ENCODE measurements at places on chromosomes 13 and 19.

DNA sequence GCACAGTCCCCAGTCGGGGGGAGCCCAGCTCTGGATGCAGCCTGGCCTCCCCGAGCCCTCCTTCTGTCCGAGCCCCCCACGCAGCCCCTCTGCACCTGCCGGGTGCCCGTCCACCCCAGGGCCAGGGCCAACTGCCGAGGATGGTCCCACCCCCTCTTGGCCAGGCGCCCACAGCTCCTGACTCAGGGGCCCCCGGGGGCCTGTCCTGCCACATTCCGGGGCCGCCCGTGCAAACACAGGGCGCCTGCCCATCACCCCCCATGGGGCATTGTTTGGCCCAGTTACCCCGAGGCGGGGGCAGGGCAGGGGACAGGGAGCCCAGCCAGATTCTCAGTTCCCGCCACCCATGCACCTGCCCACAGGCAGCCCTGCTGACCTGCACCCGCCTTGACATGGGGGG, 5.3 kb upstream of the TCF3 start:
- no peak for DNase-seq

- peak; percentile 83 for DNase-seq
Measured at GRCh38 chr19:38142176-38143035, 81.6 kb downstream of the DPF1 start.

DNA sequence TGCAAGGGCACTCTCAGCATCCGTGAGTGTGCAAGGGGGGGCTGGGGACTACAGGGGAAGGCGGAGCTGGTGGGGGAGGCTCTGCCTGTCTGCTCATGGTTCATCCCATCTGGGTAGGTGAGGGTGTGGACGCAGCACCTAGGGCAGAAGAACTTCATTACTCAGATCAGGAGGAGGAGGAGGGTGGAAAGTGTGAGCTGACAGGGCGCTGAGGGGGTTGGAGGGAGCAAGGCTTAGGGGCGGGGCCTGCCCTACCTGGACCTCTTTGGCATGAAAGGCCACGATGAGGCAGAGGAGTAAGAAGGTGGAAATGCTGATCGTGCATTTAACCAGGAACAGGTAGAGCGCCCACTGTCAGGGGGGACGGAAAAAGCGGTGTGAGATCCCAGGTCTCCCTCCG, 4.5 kb downstream of the KCNN4 start:
- DNase-seq, result no peak

- DNase-seq, result no peak
Measured at GRCh38 chr13:19158006-19158405, 23.6 kb downstream of the TUBA3C start.

DNA sequence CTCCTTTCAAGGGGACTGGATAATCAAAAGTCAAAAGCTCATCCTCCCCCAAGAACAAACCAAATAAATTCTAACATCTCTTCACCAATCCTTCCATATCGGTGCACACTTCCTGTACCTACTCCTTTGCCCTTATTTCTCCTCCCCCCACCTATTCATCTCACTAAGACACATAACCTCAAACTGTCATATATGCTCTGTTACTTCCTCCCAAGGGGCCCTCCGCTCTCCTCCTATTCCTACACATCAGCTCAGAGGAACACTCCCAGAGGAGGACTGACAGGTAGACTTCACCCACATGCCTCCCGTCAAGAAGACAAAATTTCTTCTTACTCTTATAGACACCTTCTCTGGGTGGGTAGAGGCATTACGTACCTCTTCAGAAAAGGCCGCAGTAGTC, 48.1 kb downstream of the ZNF93 start:
- no peak for DNase-seq

DNA sequence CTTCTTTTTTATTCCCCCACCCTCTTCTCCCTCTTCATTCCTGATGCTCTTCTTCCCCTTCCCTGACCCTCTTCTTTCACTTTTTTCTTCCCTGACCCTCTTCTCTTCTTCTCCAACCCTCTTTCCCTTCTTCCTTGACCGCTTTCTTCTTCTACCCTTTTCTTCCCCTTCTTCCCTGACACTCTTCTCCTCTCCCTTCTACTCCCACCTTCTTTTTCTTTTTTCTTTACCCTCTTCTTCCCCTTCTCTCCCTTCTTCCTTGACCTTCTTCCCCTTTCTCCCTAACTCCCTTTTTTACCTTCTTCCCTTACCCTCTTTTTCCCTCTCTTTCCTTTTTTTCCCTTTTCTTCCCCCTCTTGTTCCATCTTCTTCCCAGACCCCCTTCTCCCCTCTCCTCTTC, 931.3 kb downstream of the UQCRFS1 start:
- DNase-seq, result no peak

DNA sequence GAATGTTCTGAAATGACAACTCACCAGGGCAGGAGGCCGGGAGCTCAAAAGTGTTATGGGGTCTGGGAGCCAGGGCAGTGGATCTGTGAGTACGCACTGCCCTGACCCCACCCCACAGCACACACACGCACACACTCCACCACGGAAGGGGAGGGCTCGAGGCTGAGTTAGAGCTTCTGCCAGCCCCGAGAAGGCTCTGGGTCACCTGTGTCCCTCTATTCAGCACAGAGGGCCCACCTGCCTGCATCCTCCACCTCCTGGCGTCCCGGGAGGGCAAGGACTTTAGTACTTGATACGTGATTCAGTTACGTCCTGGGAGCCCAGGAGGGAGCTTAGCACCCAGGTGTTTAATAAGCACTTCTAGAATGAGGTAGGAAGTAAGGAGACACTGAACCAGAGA, 190.0 kb upstream of the GPR12 start:
- DNase-seq, result no peak

DNA sequence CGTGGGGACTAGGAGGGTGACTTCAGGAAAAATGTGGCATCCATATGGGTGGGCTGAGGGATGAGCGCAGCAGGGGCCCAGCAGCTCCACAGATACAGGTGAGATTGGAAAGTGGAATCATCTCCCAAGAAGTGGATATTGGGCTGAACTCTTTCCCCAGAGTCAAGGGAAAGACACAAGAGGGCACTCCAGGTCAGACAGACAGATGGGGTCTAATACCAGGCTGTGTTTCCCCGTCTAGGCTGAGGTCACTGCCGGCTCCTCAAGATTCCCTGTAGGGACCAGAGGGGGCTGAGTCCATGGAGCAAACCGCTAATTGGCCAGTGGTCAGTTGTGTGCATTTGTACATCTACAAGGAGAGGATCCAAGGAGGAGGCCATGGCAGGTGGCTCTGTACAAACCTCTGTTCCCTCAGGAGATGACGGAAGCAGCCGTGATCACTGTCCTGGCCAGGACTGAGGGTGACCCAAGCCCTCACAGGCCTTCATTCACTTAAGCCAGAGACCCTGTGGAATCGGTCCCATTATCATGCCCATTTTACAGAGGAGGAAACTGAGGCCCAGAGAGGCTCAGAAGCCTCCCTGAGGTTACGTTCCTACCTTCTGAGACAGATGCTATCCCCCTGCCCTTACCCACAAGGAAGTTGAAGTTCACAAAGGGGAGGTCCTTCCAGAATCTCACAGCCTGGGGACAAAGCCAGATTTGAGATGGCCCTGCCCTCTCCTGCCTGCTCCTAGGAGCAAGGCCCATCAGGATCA, 14.9 kb upstream of the IGLON5 start:
- peak; percentile 33 for DNase-seq

DNA sequence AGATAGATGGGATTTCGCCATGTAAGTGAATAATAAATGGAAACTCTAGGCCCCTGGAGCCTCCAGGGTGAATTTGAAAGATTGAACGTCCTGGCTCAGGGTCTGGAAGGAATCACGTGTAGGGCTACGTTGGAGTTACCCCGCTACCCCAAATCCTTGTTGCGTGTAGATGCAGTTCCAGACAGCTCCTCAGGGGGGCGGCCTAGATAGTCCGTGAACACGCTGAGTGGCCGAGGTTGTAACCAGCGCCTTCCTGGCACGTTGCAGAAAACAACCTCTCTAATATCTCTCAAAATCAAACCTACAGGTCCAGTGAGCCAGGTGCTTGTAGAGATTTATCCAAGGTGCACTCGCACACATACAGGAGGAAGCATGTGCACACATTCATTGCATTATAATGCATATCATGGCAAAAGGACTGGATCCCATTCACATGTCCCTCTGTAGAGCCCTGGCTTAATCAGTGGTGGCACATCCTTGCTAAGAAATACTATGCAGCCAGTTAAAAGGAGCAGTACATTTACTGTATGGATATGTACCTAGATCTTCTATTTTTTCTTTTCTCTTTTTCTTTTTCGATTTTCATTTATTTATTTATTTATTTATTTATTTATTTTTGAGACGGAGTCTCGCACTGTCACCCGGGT, 2.5 kb upstream of the KEAP1 start:
- DNase-seq, result peak; percentile 83

DNA sequence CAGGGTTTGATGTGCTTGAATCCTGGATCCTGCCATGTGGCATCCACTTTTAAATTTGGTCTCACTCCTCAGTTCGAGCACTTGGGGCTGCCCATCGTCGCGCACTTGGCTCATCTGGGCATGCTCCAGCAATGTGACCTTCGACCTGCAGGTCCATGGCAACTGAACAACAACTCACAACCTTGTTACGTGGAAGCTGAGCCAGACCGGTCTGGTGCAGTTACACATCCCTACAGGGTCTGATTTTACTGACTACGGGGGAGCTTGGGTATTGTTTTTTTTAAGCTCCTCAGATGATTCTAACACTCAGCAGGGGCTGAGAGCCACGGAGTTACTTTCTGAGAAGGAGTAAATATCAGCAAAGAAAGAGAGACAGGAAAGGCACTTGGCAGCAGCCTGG, 769.6 kb downstream of the UQCRFS1 start:
- peak; percentile 21 for DNase-seq

DNA sequence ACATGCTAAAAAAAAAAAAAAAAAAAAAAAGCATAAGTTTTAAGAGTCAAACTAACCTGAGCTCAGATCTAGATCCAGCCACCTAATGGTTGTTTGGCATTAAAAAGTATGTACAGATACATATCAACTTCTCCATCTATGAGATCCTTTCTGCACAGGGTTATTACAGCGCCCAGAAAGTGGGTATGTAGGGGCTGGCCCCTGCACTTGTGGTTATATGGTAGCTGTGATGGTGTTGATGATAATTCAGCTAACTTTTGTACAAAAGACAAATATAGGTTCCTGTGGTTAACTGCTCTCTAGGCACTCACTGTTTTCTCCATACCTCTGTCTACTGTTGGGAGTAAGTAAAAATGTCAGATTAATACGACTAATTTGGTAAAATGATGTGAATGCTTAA, 81.7 kb downstream of the TNFRSF19 start:
- DNase-seq, result no peak

DNA sequence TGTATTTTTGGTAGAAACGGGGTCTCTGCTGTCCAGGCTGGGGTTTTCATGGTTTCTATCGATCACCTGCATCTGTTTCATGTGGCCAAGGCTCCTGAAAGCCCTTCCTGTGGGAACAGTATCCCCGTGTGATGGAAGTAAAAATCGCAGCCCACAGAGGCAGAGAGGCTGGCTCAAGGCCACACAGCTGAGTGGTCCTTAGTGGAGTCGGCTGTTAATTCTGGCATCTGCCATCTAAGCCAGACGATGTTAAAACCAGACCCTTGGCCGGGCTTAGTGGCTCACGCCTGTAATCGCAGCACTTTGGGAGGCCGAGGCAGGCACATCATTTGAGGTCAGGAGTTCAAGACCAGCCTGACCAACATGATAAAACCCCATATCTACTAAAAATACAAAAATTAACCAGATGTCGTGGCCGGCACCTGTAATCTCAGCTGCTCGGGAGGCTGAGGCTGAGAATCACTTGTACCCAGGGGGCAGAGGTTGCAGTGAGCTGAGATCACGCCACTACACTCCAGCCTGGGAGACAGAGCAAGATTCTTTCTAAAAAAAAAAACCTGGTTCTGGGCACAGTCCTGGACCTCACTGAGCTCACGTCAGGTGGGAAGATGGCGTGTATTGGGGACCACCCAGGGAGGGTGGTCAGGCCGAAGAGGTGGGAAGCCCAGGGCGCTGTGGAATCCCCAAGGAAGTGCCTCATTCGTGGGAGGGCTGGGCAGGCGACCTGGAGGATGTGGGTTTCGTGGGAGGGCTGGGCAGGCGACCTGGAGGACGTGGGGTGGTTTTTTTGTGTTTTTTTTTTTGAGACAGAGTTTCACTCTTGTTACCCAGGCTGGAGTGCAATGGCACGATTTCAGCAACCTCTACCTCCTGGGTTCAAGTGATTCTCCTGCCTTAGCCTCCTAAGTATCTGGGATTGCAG, 18.5 kb upstream of the MISP start:
- no peak for DNase-seq

GRCh38 chr19:42246143-42246921, 3.9 kb upstream of the GSK3A start:
- DNase-seq, result peak; percentile 80

- no peak for DNase-seq
Measured at GRCh38 chr13:67063036-67063435, 167.1 kb downstream of the PCDH9 start.

GRCh38 chr19:37719111-37719926, at the start of gene ZNF607:
TSS of gene ZNF607 (minus strand) at chr19:37719761. CDS start at chr19:37711618, 8,143 bp downstream.
- DNase-seq, result peak; percentile 97

- DNase-seq, result no peak
Measured at GRCh38 chr13:41467425-41467945, 10.1 kb downstream of the RGCC start.

DNA sequence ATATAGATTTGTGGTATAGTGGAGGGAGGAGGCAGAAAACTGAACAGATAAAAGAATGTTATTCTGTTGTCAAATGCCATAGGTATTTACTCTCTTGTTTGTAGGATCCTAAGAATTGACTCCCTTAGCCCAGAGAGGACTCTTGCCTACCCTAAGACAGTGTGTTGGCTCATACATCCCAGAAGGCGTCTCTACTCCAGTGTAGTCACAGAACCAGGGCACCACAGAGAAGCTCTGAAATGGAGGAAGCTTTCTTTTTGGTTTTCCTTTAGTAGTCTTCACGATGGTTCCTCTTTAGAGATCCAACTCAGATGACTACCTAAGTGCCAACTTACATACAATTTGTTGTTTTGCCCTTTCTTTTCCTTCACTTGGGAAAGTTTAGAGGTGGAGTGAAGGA, 14.0 kb downstream of the GPR183 start:
- no peak for DNase-seq

DNA sequence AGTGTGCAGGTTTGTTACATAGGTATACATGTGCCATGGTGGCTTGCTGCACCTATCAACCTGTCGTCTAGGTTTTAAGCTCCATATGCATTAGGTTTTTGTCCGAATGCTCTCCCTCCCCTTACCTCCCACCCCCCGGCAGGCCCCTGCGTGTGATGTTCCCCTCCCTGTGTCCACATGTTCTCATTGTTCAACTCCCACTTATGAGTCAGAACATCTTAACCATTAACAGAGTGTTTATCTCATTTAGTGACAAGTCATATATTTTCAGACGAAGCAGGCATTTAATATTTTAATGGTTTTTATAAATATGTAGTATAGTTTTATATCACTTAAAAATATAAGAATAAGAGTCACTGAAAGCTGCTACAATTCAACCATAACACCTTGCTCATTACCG, 780.5 kb upstream of the ARGLU1 start:
- no peak for DNase-seq
